ENCODE measurements at places on chromosomes 11 and 22.

DNA sequence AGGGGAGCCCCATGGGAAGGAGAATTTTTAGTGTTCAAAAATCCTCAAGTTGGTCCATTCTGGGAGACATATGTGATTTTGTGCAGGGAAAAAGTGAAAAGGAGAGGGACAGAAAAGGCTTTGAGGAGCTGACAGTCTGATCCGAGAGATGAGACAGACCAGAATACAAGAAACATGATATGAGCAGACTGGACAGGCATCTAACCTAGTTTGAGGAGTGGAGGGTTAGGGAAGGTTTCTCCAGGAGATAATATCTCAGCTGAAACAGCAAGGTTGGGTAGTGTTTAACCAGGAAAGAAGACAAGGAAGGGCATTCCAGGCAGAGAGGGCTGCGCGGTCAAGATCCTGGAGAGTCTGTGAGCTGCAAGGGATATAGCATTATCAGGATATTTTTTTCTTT, 101.4 kb upstream of the NCAM1 start:
- no peak for DNase-seq

DNA sequence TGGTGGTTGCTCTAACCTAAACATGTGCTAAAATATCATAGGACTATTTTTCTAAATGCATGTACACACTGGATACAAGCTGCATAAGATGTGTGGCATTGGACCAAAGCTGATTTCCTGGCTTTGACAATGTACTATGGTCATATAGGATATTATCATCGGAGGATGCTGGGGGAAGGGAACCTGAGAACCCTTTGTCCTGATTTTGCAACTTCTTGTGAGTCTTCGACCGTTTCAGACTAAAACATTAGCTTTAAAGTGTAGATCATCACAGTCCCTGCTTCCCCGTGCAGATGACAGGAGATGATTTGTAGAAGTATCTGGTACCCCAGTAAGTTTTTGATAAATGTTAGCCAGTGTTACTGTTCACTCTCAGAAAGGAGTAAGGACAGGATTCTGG, 554.7 kb downstream of the MIAT start:
- DNase-seq, result peak; percentile 49

DNA sequence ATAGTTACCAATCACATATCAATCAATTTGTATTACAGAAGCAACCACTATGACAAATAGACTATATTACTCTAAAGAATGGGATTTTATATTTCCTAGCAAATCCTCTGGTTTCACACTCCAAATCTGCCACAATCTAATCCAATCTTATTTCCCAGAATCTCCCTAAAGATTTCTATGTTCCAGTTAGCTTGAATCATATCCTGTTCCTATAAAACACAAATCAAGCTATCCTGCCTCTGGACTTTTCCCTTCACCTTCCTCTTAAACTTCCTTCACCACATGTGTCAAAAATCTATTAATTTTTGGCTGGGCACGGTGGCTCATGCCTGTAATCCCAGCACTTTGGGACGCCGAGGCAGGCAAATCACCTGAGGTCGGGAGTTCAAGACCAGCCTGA, 50.0 kb downstream of the PIK3C2A start:
- no peak for DNase-seq

DNA sequence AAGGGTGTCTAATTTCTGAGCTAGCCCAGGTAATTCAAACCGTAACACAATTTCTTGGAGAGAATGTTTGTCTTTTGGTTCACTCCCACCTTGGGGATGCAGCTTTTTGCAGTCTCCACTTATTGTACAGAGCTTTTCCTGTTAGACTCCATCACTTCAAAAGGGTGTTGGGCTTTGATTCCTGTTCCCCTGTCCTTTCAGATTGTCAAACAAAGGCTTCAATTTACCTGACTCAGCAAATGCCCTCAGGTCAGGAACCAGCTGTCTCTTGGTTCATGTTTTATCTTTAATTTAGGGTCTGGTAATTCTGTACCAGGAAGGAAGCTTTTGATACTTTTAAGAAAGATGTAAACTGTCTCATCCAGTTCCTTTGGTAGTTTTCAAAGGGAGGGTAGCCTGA, 880.6 kb downstream of the NTM start:
- DNase-seq, result no peak

DNA sequence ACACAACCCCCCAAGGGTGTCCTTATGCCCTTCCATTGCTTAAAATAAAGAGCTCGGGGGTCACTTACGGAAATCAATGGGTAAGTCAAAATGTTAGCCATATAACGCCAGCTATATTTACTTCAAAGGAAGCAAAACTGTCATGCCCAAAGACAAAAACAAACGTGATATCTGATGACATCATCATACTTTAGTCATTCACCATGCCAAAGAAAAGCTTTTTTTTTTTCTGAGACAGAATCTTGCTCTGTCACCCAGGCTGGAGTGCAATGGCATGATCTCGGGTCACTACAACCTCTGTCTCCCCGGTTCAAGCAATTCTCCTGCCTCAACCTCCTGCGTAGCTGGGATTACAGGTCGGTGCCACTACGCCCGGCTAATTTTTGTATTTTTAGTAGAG, 47.7 kb upstream of the SC5D start:
- DNase-seq, result no peak

GRCh38 chr11:73480677-73481076, 104.5 kb downstream of the RELT start:
- DNase-seq, result peak; percentile 53

DNA sequence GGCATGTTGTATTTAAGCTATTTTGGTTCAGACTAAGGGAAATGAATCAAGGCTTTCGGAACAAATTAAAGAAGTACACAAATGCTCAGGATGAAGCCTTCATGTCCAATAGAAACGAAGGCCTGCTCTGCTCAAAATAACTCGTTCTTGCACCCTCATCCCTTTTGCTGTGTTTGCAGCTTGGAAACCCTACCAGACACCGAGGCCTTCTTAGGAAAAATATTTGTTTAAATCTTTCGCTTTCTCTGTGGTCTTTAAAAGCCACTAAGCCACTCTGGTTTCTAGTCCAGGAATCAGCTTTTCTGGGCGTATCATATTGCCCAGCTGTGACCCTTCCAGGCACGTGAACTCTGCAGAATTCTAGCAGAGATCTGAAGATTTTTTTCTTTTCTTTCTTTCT, 60.9 kb upstream of the HSPA8 start:
- DNase-seq, result peak; percentile 57

DNA sequence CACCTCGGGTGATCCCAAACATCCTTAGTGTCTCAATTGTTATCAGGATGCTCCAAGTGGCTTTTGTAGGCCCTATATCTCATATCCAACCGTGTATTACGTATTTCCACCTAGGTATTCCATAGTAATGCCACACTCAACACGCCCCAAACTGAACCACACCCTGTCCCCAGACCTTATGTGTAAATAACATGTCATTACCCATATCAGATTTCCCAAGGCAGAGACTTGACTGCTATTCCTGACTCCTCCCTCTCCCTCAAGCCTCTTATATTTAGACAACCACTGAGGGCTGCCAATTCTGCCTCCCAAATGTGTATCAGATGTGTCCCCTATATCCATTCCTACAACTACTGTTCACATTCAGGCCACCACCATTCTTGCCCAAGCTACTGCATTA, 132.8 kb upstream of the NCAM1 start:
- DNase-seq, result no peak

GRCh38 chr11:110777775-110778174, 65.5 kb upstream of the ARHGAP20 start:
- DNase-seq, result peak; percentile 88

- DNase-seq, result peak; percentile 34
These were observed at the start of gene CNTN5 for GRCh38 chr11:99020352-99021225. Gene CNTN5 (plus strand): TSS chr11:99020949.

DNA sequence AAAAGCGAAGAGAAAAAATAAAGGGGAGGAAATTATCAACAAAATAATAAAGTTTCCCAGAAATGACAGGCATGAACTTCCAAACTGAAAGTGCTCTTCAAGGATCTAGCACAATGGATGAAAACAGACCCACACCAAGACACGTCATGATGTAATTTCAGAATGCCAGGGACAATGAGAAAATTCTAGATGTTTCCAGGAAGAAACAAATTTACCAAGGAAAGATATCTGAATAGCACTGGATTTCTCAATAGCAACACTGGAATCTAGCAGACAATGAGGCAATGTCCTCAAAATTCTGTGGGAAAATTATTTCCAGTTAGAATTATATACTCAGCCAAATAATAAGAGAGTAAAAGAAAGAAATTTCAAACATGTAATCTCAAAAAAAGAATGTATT, 46.0 kb downstream of the DENND5A start:
- DNase-seq, result peak; percentile 69

DNA sequence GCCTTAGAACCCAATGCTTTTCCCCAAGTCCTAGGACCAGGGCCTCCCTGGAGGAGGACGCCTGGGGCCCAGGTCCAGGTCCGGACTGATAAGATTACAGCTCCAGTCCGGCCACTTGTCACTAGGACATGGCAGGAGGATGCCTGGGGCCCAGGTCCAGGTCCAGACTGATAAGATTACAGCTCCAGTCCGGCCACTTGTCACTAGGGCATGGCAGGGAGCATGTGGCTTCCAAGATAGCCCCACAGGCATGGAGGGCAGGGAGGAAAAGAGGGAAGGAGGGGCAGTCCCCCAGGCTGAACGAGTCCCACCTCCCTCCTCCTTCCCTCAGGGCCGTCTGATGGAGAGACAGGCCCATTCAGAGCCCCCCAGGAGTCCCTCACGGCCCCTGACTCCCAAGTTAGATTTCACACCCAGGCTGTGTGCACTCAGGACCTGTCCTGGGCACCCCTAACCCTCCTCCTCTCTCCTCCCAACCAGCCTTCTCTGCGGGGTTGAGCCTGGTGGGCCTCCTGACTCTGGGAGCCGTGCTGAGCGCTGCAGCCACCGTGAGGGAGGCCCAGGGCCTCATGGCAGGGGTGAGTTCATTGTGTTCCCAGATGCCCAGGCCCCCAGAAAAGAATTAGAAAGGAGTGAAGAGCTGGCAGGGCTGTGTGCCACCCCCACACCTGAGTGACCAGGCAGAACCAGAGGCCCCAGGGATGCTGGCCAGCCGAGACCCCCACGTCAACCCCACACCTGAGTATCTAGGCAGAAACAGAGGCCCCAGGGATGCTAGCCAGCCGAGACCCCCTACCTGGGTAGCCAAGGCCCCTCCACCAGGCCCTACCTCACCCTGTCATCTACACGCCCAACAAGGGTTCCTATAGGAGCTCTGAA, 2.1 kb downstream of the TSPAN32 start:
- DNase-seq, result no peak

DNA sequence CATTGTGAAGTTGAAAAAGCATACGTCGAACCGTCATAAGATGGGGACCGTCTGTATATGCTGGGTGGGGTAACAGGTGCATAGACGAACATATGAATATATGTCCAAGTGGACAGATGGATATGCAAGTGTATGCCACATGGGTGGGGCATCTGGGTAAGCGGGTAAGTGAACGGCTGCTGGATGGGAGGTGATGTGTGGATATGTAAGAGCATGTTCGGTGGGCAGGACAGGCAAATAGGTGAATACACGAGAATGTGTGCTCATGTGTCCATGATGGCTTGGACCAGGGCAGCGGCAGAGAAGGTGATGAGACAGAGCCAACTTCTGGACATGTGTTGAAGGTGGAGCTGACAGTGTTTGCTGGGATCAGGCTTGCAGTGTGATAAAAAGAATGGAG, 12.0 kb downstream of the IFITM10 start:
- no peak for DNase-seq

- peak; percentile 93 for DNase-seq
These were observed 43.2 kb upstream of the YPEL1 start for GRCh38 chr22:21778705-21779363.

DNA sequence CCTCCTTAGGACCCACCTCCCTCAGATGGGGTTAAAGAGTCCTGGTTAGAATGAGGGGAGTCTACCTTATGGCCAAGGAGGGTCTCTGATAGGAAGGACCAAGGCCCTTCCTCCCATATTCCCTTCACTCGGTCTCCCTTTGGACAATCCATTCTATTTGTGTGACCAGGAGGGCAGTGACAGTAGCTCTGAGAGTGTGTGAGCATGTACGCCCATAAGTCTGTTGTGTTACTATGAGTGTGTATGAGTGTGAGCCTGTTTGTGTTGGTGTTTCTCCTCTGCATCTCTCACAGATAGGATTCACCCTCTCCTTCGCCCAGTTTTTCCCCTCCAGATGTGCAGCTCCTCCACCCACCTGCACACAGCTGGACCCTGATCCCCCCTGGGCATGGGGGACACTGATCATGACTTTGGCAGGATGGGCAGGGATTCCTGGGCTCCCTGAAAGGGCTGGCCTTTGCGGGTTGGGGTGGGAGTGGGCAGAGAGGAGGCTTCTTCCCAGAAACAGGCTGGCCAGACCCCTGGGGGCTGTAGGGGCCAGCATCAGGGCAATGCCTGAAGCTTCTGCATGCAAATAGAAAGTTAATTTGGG, 14.5 kb downstream of the PHLDB1 start:
- DNase-seq, result no peak

GRCh38 chr11:65429068-65429681, 6.6 kb downstream of the NEAT1 start:
- peak; percentile 77 for DNase-seq

GRCh38 chr11:2213890-2214526, 42.4 kb upstream of the TH start:
- DNase-seq, result no peak

GRCh38 chr22:45891471-45891995, 85.4 kb downstream of the WNT7B start:
- no peak for DNase-seq

GRCh38 chr11:44602891-44603310, 37.4 kb downstream of the CD82 start:
- no peak for DNase-seq

GRCh38 chr11:36753960-36754359, 155.9 kb upstream of the RAG2 start:
- DNase-seq, result no peak

DNA sequence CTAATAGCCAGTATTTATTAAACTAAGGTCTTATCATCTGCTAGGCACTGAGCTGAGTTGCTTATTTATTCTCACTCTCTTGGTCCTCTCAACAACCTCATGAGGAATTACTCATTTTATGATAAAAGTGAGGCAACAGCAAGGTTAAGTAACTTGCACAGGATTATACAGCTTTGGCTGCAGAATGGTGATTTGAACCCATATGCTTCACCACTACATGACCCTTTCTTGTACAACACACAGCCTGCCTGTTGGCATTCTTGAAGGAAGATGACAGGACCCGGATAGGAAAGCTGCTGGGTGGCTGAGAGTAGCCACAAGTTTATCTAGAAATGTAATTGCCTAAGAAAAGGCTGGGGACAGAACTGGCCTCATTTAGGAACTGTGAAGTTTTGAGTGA, 5.3 kb upstream of the PARVA start:
- peak; percentile 47 for DNase-seq

DNA sequence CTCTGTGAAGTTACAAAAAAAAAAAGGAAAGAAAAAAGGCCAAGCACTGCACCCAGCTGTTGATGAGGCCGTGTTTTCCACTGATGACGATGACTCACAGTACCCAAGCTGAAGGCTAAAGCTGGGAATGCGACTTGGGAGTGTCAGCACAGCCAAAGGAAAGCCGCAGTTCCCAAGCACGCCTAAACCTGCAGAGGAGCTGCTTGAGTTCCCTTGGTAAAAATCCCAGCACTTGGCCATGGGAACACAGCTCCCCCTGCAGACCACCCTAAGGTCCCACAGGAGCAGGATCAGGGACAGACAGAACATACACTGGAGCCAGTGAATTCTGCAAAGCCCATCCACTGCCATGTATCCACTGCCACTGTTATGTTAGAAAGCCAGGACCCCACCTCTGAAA, 39.9 kb downstream of the SERGEF start:
- DNase-seq, result peak; percentile 68

Measured in iris pigment epithelial cell (primary cell).